ENCODE measurements at places on chromosomes 16 and 17.

DNA sequence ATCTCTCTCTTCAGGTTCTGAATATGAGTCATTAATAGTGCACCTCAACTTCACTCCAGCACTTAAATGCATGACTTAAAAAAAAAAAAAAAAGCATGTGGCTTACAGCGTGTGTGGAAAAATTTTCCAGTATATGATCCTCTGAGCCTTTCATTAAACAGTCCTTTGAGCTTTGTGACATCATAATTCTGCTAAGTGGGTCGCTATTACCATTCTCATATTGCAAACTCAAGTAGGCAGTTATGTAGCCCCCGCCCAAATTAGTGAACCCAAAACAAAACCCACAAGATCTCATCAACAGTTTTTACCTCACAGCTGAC is 672 bp downstream of the CMTR2 start:
- DNase-seq = no peak

- no peak for DNase-seq
Measured at GRCh38 chr16:86026171-86026910, 127.4 kb downstream of the IRF8 start.

DNA sequence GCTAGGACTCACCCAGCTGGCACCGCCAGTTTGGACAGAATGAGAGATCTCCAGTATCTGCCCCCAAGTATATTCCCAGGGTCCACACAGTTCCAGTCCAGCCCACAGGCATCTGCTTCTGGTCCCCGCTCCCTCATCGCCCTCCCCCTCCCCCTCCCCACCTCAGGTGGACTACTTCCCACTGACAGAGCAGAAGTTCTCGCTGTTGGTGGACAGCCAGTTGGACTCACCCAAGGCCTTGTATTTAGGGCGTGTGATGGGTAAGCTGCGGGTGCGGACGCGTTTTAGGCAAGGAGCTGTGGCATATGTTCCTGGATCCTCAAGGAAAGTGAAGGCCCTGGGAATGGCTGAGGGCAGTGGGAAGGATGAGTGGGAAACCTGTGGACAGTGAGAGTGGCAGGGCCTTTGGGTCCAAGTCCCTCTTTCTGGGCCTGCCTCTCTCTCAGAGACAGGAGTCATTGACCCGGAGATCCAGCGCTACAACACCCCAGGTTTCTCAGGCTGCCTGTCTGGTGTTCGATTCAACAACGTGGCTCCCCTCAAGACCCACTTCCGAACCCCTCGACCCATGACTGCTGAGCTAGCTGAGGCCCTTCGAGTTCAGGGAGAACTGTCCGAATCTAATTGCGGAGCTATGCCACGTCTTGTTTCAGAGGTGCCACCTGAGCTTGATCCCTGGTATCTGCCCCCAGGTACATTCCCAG is 14.9 kb downstream of the CNTNAP1 start:
- DNase-seq = no peak

GRCh38 chr16:53285236-53285635 is 149.0 kb upstream of the RBL2 start:
- no peak for DNase-seq

DNA sequence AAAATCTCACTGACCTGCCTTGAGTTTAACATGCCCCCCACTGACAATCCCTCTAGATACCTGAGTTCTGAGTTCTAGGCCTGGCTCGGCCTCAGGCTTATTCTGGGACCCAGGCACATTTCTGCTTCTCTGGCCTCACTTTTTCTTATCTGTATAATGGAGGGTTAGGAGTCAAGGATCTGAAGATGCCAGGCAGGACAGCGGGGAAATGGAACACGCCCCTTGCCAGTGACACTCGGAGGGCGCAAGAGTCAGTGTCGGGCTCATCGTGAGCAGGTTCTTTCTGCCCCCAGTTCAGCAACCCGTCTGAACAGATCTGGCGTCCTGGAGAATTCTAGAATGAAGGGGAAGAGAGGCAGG is 567 bp upstream of the MT3 start:
- DNase-seq = no peak

DNA sequence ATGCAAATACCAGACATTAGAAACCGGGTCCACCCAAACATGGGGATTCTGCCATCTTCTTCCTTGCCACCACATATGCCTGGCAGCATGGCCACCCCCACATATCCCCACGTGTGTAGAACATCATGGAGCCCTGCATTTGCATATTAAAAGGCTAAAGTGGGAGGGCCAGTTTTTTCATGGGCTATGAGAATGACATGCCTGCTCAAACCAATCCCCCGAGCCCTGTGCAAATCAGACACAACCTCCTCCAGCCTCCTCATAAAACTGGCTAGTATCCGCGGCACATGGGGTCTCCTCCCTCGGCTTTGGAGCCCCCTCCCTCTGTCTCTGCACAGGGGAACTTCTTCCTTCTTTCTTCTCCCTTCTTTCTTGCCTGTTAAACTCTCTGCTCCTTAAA is 174.9 kb upstream of the WSCD1 start:
- no peak for DNase-seq

DNA sequence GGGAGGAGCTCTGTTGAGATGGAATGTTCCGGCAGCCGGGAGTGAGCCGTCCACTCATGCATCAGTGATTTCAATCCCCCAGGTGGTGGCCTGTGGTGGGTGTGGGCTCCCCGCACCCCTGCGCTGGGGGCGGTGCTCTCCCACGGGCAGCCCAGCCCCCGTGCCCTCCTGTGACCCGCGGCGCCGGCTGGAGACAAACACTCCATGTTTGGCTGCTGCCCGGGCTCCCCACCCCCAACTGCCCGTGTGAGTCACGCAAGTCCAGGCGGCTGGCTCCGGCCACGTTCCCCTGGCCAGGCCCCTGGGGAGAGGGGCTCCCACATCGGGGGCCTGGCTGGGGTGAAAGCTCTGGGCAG is 29.4 kb downstream of the CACNA1H start:
- DNase-seq = no peak

DNA sequence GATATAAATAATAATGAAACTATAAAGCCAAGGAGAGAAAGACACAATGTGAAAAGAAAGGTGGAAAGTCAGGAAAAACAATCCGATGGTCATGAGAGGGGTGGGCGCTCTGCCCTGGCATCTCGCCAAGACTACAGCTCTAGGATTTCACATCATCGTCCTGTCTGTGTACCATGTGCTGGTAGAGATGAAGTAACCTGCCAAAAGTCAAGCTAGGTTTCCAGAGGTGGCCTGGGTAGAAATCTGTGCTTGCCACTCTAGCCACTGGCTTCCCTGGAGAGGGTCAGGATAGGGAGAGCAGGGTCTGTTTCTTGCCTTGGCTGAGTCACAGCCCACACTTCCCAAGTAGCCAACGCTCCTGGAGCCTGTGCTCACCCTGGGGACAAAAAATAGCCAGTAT is 31.0 kb upstream of the TRAP1 start:
- no peak for DNase-seq

Measured in NCI-H1092 (cell line).